ENCODE measurements at places on chromosomes 7 and 10. TPM values are rescaled to one million over a fixed set of nuclear protein-coding genes. Genes with fewer than 3 reads are reported as not detected.

Gene LRRC4
- 0.58 TPM for total RNA-seq

Gene TFPI2
- total RNA-seq: 3.2 TPM

Gene LIPM
- not detected for total RNA-seq

Gene FAM20C
- 46.5 TPM for total RNA-seq

Gene TRIM50
- total RNA-seq: not detected

Gene MNX1
- total RNA-seq: not detected

Gene GPR141
- total RNA-seq: not detected

Gene KLF14
- not detected for total RNA-seq

DNA sequence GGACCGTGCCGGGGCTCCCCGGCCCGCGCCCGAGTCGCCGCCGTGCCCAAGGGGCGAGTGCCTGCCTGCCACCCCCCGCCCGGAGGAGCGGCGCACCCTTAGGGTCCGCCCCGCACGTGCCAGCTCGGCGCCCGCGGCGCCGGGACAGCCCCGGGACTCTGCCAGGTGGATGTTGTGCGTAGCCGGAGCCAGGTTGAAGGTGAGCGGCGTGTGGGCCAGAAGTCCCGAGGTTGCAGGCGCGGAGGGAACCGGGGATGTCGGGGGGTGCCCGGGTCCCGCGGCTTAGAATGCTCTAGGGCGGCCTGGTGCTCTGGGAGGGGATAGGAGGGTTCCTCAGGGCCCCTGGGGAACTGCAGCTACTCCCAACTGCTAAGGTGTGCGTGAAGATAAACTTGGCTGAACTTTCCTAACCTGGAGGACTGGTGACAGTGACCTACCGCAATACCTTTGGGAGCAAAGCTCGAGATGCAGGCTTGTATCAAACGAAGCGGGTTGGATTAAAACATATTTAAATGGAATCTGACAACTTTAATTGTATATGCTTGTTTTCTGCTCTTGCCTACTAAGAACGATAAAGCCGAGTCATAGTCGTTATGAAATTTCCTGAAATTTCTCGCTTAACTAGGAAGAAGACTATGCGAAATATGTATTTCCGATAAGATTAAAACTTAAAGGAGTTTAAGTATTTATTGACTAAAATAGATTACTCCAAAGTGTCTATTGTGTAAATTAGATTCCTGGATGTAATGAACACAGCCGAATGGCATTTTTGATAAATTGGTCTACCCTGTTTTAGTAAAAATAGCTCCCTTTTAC is at the start of gene CUX1:
Gene CUX1, plus strand, starts transcription at position 156 of the 816 bp plus-strand sequence. Its CDS starts 14 bp downstream, at position 170.
- no peak for DNase-seq

- no peak for DNase-seq
These were observed 362.9 kb downstream of the MAGI2 start for GRCh38 chr7:79090543-79090942.

DNA sequence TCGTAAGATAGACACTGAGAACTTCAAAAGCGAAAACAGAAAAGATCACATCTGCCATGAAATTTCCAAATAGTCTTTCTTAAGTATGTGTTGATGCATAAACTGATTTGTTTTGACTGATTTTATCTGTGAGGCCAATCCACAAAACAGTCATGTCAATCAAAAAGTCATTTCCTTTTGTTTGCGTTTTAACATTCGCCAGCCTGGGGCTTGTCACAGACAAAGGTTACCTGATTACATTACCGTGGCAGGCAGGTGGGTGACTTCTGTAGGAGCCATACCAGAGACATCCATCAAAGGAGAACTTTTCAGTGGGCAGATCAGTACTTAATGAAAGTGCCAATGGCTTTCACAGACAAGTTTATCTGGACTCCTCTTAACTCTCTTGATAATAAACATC is 45.5 kb upstream of the BET1 start:
- DNase-seq: no peak

GRCh38 chr7:43490016-43490415 is 92.9 kb upstream of the STK17A start:
- DNase-seq: peak; percentile 81

- no peak for DNase-seq
These were observed 27.5 kb downstream of the MAD1L1 start for GRCh38 chr7:2205036-2205780.

- DNase-seq: no peak
These were observed 23.4 kb downstream of the CFAP43 start for GRCh38 chr10:104208730-104209129.

DNA sequence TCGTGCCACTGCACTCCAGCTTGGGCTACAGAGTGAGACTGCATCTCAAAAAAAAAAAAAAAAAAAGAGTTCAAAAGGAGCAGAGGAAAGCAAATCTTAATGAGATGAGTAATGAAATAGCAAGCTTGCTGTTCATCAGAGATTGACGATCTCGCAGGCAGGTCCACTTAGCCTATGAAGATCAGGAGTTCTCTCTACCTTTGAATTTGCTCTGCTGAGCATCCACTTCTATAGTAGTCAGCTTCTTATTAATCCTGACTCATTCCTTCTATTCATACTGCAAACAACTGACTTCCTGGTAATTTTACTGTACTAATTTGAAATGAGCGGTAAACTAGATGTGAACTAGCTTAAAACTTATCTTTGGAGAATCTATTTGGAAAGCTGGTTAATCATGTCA is 1014.6 kb downstream of the GATA3 start:
- no peak for DNase-seq

GRCh38 chr10:44902941-44903545 is 8.1 kb upstream of the TMEM72 start:
- no peak for DNase-seq

- DNase-seq: no peak
These were observed 23.6 kb downstream of the ZMIZ1 start for GRCh38 chr10:79092292-79092896.

GRCh38 chr7:135428879-135429278 is 81.0 kb downstream of the CNOT4 start:
- no peak for DNase-seq

DNA sequence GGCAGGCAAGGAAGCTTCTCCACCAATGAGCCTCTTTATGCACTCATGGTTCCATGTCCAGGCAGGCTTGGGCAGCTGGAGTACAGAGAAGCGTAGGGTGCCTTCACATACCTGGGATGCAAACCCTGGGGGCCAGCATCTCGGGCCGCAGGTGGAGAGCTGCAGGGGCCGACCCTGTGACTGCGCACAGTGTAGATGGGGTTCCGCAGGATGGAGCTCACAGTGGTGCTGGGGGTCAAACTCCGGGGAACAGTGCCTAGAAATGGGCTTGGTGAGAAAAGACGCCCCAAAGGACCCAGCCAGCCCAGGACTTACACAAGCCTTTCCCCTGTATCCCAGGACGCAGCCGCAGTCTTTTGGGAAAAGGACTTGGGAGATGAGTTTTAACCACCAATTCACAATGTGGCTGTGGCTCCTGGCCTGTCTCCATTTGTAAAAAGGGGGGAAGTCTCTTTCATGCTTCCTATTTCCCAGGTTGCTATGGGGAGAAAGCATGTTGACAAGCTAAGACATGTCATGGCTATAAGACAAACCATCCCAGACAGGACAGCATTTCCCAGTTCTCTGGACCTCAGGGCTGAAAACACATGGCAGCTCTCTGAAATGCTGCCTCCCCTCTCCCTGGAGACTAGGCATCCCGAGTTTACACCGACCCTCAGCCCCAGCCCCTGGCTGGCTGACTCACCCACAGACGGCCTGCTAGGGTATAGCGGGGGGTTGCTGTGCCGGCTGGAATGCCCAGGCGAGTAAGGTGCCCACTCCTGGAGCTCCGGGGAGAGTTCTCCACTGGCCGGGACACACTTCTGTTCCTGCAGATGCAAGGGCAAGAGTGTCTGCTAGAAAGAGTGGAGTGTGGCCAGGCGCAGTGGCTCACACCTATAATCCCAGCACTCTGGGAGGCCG is 107.1 kb downstream of the DLG5 start:
- DNase-seq: no peak

GRCh38 chr10:23457632-23458417 is 18.9 kb downstream of the OTUD1 start:
- DNase-seq: peak; percentile 57

DNA sequence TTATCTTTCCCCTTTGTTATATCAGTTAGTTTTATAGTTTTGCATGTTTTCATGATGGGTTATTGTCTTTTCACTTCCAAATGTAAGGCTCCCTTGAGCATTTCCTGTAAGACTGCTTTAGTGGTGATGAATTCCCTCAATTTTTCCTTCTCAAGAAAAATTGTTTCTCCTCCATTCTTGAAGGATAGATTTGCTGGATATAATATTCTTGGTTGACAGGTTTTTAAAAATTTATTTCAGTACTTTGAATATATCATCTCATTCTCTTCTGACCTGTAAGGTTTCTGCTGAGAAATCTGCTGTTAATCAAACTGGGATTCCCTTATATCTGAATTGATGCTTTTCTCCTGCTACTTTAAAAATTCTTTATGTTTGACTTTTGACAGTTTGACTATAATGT is 33.3 kb downstream of the SCART1 start:
- no peak for DNase-seq

- no peak for DNase-seq
These were observed 85.4 kb upstream of the AFAP1L2 start for GRCh38 chr10:114489521-114490310.

DNA sequence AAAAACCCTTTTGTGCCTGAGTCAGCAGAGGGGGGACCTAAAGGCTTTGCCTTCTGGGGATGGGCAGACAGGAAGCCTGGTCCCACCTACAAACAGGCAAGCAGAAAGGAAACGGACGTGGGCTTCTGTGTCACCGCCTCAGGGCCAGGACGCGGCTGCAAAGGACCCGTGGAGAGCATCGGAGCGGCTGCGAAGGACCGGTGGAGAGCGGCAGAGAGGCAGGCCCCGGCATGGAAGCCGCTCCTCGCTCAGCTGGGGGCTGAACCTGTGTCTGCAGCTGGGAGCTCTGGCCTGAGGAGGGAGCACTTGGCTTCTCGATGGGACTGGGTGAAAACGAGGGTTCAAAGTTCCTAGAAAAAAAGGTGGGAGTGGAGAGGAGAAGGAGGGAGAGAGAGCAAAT is 125.4 kb upstream of the PPP2R2D start:
- DNase-seq: no peak

DNA sequence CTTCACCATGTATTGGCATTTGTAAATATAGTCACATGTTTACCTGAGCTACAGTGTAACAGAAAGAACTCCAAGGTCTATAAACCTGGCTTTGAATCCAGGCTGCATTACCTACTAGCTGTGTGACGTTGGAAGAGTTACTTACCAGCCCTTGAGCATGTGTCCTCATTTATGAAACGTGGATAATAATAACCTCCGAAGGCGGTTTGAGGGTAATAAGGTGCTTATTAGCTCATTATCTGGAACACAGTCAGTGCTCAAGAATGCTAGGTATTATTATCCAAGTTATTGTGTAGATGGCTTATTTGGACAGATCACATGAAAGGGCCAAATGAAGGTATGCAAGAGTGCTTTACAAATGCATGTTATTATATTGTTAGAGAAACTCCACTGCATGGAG is 64.9 kb downstream of the SEC23IP start:
- DNase-seq: no peak

GRCh38 chr7:12403287-12404181 is at the start of gene VWDE:
Gene VWDE, minus strand, starts transcription at chr7:12403865. Its CDS starts 149 bp downstream, at chr7:12403716.
- DNase-seq: no peak
